ENCODE measurements at places on chromosomes 7 and 10. TPM values are rescaled to one million over a fixed set of nuclear protein-coding genes. Genes with fewer than 3 reads are reported as not detected.

DNA sequence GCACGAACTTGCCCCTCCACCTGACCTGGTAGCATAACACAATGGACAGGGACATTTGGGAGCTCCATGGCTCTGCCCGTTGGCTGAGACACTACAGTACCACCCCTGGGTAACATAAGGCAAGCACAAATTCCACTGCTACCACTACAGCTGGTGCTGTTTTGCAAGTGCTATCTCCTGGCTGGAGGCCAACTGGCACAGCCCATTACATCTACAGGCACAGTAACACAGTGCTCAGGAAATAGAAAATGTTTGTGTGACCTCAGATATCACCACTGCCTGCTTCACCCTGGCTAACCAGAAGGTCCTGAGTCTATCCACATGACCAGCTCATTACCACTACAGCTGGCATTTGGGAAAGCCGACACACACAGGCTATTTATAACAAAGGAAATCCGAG, 631.1 kb upstream of the MBL2 start:
- no peak overlapping the region for H3K27ac ChIP-seq
- no peaks in the 10 kb centered on the region for H3K36me3 ChIP-seq
- H3K4me3 ChIP-seq = no peak overlapping the region
- H3K4me1 ChIP-seq = no peaks in the 10 kb centered on the region

Gene IGFBP3
- total RNA-seq = 100 TPM

DNA sequence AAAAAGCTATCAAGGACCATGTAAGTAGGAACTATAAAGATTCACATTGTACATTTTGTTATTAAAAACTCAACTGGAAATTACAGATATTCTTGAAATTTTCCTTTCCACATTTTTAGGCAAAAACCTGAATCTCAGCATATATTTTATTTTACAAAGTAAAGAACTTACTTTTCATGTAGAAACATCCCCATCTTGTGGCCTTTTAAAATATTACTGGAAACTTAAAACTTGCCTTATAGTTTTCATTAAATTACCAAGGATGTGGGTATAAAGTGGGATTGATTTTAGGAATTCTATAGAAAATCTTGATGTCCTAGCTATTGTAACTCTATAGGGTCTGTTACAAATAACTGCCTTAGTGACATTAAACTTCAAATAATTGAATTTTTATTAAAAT, 10.6 kb downstream of the DBF4 start:
- H3K4me1 ChIP-seq = no peaks in the 10 kb centered on the region
- no peak overlapping the region for H3K4me3 ChIP-seq
- no peaks in the 10 kb centered on the region for H3K27me3 ChIP-seq
- no peak overlapping the region for H3K27ac ChIP-seq

GRCh38 chr10:18254086-18254485, 113.9 kb downstream of the CACNB2 start:
- no peaks in the 10 kb centered on the region for H3K4me1 ChIP-seq
- no peak for DNase-seq
- H3K27ac ChIP-seq = no peak overlapping the region
- no peak overlapping the region for H3K4me3 ChIP-seq

Gene OR9A2
- total RNA-seq = not detected

DNA sequence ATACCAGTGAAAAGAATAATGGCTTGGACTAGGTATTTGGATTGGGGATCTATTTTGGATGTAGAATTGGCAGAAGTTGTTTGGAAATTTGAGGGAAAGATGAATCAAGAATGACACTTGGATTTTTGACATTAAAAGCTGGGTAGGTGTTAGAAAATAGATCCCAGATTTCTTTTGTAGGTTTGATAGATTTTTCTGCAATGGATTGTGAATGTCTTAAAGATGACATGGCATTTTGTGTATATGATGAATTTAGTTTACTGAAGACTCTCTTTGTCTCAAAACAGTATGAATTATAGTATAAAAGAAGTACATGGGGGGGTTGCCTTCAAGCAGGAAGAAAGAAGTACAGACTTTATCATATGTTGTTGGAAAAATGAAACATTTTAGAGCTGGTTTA, 75.8 kb downstream of the MPLKIP start:
- H3K4me3 ChIP-seq = no peak overlapping the region
- DNase-seq = no peak
- H3K36me3 ChIP-seq = no peaks in the 10 kb centered on the region
- H3K27ac ChIP-seq = no peak overlapping the region
- H3K4me1 ChIP-seq = peaks cover 6% of the 10 kb centered on the region

GRCh38 chr10:35898716-35899440, 256.8 kb upstream of the FZD8 start:
- DNase-seq = no peak
- H3K27me3 ChIP-seq = no peaks in the 10 kb centered on the region
- H3K4me3 ChIP-seq = no peak overlapping the region
- no peaks in the 10 kb centered on the region for H3K36me3 ChIP-seq
- no peak overlapping the region for H3K27ac ChIP-seq

DNA sequence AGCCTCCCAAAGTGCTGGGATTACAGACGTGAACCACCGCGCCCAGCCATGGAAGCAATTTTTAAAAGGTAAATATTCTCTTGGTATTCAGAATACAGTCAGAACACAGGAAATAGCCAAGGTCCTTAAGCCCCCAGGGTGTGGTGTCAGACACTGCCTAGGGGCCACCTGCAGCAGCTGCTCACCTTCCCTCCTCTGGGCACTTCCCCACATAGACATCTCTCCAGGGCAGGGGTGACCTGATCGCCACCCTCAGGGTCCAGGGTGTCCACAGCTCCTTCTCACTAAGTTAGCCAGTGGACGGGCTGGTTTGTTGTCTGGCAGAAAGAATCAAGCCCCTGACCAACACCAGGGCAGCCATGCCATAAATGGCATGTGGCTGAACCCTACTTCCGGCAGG, 15.9 kb downstream of the URGCP start:
- H3K36me3 ChIP-seq = no peaks in the 10 kb centered on the region
- H3K4me1 ChIP-seq = peaks cover 28% of the 10 kb centered on the region
- no peaks in the 10 kb centered on the region for H3K27me3 ChIP-seq
- no peak overlapping the region for H3K4me3 ChIP-seq
- H3K27ac ChIP-seq = no peak overlapping the region

DNA sequence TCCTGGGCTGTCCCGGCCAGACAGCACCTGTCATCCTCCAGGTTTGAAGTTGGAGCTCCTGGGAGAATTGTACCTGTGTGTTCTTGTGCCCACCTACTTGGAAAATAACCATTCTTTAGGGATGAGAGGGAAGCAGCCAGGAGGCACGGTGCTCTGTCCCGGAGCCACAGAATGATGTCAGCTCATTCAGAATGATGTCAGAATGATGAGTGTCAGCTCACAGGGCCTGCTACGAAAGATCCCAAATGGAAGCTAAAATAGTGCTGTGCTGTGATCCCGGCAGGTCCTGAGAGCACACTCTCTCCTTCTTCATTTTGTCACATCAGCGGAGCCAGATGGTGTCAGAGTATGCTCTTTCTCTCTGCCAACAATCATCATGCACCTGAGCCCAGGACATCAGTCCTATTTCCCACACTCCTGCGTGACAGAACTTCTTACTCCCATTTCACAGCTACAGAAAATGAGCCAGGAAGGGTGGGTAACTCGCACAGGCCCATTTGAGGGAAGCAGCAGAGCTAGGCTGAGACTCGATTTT, 8.3 kb downstream of the ABCA13 start:
- H3K4me1 ChIP-seq = no peaks in the 10 kb centered on the region
- H3K36me3 ChIP-seq = no peaks in the 10 kb centered on the region
- no peaks in the 10 kb centered on the region for H3K27me3 ChIP-seq
- H3K27ac ChIP-seq = no peak overlapping the region
- no peak overlapping the region for H3K4me3 ChIP-seq

Gene PALD1
- total RNA-seq = 11.7 TPM

DNA sequence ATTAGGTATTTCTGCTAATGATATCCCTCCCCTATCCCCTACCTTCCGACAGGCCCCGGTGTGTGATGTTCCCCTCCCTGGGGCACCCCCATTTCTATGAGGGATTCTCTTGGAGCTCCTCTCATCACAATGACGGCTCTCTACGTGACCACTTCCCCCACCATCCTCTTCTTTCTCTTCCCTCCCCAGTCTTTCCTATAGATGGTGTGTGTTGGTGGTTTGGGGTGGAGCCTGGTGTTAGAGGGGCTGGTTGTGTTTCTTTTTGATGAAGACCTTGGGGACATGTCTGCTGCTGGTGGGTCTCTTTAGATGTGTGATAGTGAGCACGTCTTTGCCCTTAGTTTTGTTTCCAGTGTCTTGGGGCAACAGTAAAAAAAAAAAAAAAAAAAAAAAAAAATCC, 28.6 kb downstream of the RPS24 start:
- H3K27ac ChIP-seq = no peak overlapping the region
- no peaks in the 10 kb centered on the region for H3K36me3 ChIP-seq
- H3K4me3 ChIP-seq = no peak overlapping the region
- H3K4me1 ChIP-seq = peaks cover 3% of the 10 kb centered on the region
- no peak for DNase-seq

GRCh38 chr7:114862406-114862805, 59.5 kb upstream of the MDFIC start:
- no peaks in the 10 kb centered on the region for H3K36me3 ChIP-seq
- no peak overlapping the region for H3K27ac ChIP-seq
- H3K4me1 ChIP-seq = no peaks in the 10 kb centered on the region

- H3K4me3 ChIP-seq = no peak overlapping the region
- H3K27ac ChIP-seq = no peak overlapping the region
- H3K36me3 ChIP-seq = no peaks in the 10 kb centered on the region
- DNase-seq = no peak
Measured at GRCh38 chr7:138727336-138728099, 26.4 kb upstream of the SVOPL start.

DNA sequence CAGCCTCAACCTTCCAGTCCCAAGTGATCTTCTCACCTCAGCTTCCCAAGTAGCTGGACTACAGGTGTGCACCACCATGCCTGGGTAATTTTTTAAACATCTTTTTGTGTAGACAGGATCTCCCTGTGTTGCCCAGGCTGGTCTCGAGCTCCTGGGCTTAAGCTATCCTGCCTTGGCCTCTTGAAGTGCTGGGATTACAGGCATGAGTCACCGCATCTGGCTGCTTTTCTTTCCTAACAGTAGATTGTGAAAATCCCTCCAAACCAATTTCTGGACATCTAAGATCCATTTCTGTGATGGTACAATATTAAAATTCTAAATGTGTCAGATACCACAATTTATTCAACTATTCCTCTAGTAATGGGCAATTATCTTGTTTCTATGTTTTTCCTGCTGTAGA, 38.7 kb downstream of the RAB18 start:
- no peak for DNase-seq
- H3K4me1 ChIP-seq = no peaks in the 10 kb centered on the region
- H3K4me3 ChIP-seq = no peak overlapping the region

GRCh38 chr10:89303161-89303560, 1.3 kb downstream of the IFIT2 start:
- H3K4me3 ChIP-seq = no peak overlapping the region
- H3K4me1 ChIP-seq = peaks cover 26% of the 10 kb centered on the region
- H3K27me3 ChIP-seq = no peaks in the 10 kb centered on the region
- H3K36me3 ChIP-seq = no peaks in the 10 kb centered on the region
- DNase-seq = no peak

DNA sequence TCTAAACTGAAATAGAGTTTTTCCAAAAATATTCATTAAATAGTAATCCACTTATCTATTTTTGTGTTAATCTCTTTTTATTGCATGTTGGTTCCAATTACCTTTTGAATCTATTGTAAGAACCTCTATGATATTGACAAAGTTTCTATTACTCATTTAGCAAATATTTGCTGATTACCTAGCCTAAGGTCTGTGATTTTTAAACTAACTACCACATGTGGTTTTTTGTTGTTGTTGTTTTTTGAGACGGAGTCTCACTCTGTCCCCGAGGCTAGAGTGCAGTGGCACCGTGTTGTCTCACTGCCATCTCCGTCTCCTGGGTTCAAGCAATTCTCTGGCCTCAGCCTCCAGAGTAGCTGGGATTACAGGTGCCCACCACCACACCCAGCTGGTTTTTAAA, 2.0 kb upstream of the ASB13 start:
- H3K36me3 ChIP-seq = no peaks in the 10 kb centered on the region
- H3K27me3 ChIP-seq = no peaks in the 10 kb centered on the region
- H3K4me3 ChIP-seq = no peak overlapping the region
- H3K27ac ChIP-seq = no peak overlapping the region

Gene CALCR
- total RNA-seq = not detected

DNA sequence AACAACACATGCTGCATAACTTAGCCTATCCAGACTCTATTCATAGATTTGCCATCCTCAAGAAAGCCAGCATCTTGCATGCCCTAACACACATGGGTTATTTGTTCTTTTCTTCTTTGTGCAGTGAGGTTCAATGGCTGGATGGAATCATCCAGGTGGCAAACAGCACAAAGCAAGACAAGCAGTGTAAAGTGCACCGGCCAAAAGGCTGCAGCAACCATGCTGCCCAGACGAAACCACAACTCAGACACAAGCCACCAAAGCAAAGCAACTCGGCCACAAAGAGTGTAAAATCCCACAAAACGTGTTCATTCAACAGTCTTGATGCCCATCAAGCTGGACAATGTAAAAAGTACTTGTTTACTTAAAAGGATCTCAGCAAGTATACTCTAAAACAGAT, 76.9 kb downstream of the PIP4K2A start:
- H3K4me3 ChIP-seq = no peak overlapping the region
- H3K27ac ChIP-seq = no peak overlapping the region
- no peaks in the 10 kb centered on the region for H3K27me3 ChIP-seq
- no peaks in the 10 kb centered on the region for H3K36me3 ChIP-seq

DNA sequence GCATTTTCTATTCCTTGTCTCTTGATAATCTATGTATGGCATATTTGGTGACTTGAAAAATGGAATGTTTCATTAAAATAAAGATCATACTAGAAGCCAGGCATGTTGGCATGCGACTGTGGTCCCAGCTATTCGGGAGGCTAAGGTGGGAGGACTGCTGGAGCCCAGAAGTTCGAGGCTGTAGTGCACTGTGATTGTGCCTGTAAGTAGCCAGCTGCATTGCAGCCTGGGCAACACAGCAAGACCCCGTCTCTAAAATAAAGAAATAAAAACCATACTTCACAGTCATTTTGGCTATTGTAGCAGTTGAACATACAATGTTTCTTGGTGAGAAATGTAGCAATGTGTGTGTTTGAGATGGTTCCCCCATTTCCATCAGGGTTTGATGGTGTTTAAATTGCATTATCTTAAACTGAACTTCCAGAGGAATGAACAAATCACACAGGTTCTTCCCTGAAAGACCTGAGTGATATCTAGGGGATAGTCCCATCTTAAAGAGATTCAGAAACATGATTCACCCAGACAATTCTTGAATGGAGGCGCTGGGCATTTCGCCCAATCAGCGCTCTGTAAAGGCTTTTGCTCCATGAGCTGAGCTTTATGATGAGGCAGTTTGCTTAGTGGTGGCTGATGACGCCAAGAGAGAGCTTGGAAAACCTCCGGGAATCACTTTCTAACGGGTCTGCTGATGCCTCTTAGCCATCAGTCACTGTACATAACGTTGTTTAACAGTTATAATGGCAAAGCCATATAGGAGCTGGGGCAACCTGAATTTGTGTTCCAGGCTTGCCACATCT, 19.4 kb upstream of the BTBD16 start:
- H3K4me1 ChIP-seq = no peaks in the 10 kb centered on the region
- no peak overlapping the region for H3K4me3 ChIP-seq
- DNase-seq = no peak
- H3K27ac ChIP-seq = no peak overlapping the region
